ENCODE measurements at places on chromosomes 3 and 15.

DNA sequence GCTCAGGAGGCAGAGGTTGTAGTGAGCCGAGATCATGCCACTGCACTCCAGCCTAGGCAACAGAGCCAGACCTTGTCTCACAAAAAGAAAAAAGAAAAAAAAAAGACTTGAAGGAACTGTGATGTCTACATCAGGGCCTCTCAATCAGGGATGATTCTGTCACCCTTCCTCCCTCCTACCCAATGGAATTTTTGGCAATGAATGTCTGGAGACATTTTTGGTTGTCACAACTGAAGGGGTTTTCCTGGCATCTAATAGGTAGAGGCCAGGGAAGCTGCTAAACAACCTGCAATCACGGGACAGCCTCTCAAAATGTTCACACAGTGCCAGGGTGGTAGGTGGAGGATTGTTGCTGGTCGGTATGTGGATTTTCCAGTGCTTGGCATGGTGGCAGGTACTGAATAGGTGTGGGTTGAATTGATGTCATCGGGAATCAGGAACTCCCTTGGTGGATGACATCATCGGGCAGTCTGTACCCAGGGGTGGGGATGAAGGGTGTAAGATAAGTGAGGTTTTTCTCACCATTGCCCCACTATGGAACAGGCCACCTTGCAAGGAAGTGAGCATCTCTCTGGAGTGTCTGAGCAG is 71.3 kb downstream of the MESD start:
- no peak for DNase-seq

- peak; percentile 78 for DNase-seq
Observed at GRCh38 chr15:81410318-81410753, 36.3 kb upstream of the TMC3 start.

DNA sequence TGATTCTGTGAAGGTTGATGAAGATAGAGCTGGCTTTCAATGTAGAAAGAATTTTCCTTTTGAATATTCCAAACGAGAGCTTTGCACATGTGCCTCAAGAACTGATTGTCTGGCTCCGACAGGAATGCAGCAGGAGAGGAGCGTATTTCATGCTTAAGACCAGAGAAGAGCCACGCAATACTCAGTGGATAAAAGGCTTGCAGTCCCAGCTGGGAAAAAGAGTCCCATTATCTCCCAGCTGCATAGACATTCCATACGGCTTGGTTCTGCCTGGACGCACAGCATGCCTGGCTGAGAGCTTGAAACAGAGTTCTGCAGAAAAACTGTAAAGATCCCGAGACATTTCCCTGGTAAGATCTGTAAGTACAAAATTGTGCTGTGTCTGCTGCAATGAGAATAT is at the start of gene CNTN6:
Gene CNTN6, plus strand, starts transcription at position 254 of the 400 bp plus-strand sequence. CDS start 54,985 bp downstream, outside the sequence.
- peak; percentile 45 for DNase-seq

DNA sequence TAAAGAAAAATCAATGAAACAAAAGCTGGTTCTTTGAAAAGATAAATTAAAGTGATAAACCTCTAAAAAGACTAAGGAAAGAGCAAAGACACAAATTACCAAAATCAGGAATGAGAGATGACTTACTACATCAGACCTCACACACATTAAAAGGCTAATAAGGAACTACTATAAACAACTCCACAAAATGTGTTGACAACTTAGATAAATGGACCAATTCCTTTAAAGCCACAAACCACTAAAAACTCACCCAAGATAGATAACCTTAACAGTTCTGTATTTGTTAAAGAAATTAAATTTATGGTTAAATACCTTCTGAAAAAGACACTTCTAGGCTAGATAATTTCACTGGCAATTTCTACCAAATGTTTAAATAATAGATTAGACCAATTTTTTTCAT is 170.4 kb downstream of the SMAD6 start:
- DNase-seq = peak; percentile 62

DNA sequence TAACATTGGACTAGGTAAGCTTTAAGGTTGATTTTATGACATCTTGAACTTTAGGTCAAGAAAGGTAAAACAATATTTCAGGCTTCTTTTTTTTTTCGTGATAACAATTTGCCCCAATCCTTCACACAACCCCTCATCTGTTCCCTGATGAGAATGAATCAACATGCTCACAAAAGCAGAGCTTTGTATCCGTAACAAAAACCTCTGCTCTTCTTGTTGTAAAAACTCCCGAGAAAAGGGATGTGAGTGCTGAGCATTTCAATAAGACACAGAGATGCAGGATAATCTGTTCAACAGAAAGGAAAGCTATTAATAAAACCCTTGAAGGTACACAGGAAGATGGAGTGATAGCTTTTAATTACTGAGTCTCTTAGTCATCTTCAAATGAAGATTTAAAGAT is 94.3 kb downstream of the RAD18 start:
- no peak for DNase-seq

GRCh38 chr3:11543141-11543947 is 100.4 kb downstream of the VGLL4 start:
- no peak for DNase-seq

DNA sequence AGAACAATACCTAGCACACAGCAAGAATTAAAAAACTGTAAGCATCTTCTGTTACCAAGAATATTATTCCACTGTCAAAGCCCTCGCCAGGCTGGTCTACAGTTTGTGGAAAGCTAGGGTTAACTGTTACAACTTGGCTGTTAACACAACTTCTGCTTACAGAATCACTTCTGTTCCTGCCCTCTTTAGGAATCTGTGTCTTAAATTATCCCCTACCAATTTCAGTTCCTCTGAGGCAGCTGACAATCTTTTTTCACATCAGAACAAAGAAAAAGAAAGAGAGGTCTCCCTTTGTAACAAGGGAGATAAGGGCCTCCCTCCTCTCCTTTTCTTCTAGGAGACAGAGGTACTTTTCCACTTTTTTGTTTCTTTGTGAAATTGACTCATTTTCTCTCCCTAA is 188.9 kb downstream of the FMN1 start:
- DNase-seq = no peak

DNA sequence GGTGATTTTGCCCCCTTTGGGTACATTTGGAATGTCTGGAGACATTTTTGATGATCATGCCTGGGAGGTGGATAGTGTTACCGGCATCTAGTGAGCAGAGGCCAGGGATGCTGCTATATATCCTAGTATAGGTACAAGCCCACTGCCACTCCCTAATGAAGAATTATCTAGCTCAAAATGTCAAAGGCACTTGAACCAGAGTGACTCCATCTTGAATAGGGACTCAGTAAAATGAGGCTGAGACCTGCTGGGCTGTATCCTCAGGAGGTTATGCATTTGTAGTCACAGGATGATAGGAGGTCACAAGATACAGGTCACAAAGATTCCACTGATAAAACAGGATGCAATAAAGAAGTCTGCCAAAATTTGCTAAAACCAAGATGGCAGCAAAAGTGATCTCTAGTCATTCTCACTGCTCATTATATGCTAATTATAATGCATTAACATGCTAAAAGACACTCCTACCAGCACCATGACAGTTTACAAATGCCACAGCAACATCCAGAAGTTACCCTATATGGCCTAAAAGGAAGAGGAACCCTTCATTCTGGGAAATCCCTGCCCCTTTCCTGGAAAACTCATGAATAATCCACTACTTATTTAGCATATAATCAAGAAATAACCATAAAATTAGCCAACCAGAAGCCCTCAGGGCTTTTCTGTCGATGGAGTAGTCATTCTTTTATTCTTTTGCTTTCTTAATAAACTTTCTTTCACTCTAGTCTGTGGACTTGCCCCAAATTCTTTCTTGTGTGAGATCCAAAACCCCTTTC is 40.0 kb upstream of the FAM3D start:
- DNase-seq = no peak

DNA sequence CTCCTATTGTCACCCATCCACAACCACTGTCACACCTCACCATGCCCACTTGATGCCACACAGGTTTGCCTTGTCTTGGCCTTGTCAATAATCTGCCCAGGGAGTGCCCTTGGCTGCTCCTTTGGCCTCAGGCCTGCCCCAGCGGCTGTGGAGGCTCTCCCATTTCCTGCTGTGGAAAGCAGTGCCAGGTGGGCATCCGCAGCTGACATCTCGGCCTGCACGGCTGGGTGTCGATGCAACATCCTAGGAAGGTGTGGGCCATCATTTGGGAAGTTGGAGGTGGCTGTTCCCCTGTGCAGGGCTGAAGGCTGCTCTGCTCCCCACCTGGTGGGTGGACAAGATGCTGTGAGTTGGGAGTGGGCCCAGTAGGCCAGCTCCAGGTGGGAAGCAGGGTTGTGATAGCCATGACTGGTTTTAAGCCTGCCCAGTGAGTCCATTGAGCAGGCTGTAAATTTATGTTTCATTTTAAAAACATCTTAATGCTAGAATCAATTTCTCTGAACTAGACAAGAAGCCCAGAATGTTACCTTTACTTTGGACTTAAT is 12.5 kb downstream of the DNAH1 start:
- DNase-seq = no peak

GRCh38 chr3:36649125-36649524 is 115.2 kb downstream of the DCLK3 start:
- no peak for DNase-seq

DNA sequence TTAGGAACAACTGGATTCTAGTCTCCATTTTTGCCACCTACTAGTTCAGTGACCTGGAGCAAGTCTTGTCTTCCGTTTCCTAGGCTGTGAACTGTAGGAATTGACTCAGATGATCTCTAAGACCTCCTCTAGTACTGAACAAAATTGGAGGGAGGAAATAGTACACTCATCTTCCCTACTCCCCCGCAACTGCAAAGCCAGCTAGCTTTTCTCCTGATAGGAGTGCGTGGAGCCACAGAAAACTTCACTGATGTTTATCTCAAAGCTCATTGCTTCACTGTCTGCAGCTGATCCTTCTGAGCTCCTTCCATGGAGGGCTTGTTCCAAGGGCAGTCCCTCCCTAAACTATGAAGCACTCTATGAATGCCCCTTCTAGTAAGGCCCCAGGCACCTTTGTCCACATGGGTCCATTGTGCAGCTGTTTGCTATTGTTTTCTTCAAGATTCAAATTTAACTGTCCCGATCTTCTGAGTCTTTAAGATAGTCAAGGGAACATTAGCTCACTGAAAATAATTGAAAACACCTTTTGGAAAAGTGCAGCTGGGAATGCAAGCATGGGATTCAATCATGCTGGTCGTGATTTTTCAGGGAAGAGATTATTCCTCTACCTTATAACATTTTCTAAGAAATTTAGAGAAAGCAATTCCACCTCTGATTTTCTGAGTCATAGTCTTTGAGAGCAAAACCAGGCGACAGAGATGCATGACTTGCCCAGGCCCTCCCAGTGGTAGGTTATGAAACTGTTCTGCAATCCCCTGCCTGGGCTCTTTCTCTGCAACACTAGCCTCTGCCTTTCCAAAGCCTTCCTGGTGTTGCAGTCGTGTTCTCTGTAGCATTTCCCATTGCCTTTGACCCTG is 24.3 kb downstream of the FILIP1L start:
- peak; percentile 67 for DNase-seq

DNA sequence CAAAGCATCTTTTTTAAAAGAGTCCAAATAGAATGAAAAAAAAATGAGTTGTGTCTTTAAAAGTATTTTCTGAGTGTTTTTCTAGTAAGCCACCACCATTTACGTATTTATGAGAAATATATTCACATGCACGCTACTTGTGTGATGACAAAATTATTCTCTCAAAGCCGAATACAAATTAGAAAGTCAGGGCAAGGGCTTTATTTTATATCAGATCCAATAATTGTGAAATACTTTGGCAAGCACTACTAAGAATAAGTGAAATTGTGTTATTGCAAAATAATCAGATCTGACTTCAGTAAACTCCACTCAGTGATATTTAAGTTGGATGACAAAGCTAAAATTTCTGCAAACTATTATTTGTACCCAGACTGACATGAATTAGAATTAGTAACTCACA is 589.3 kb upstream of the KCNMB2 start:
- DNase-seq = peak; percentile 47

- peak; percentile 73 for DNase-seq
Observed at GRCh38 chr3:15815696-15816095, 17.9 kb upstream of the ANKRD28 start.

- DNase-seq = no peak
Observed at GRCh38 chr15:31062911-31063310, 38.6 kb downstream of the TRPM1 start.

DNA sequence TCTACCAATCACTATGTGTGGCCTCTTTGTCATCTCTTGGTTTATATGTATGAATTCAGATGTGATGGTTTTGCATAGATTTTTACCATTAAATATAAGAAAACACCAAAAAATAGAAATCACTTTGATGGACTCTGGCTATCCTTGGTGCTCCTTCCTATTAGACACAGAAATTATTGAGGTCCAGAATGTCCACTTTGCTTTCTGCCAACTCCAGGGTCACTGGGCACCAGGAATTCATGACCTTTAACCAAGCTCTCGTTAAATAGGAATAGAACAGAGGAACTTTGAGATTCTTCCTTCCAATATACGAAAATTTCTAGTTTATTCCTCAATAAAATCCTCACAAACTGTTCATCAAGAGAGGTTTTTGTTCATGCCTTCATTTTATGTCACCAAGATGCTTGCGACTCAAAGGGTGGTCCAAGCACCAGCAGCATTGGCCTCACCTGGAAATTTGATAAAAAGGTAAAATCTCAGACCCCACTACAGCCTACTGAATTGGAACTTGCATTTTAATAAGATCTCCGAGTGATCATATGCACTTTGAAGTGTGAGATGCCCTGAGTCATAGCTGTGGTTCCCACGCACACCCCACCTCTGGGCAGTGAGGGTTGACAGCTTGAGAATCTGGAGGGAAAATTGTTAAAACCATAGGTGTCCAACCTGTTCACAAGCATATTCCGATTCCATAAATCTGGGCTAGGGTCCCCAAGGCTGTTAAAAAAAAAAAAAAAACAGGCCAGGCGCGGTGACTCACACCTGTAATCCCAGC is 286.6 kb downstream of the IL5RA start:
- no peak for DNase-seq

- no peak for DNase-seq
Observed at GRCh38 chr3:53614307-53614706, 119.9 kb downstream of the CACNA1D start.

GRCh38 chr15:72998226-72998625 is 54.0 kb upstream of the NEO1 start:
- DNase-seq = no peak

DNA sequence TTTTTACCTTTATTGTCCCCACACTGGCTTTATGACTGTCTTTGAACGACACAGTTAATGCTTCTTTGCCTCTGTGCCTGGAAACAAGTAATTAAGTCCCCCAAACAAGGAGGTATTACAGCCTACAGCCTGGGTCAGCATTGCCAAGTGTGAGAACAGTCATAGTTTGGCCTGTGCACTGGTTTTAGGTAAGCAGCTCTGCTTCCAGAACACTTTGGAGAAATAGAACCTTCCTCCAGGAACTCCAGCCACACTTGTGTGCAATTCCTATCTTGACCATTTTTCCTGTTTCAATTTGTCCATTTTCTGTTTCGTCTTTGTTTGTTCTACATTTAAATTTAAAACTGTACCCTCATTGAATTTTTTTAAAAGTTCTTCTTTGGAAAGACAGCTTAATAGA is 568.2 kb downstream of the TUSC7 start:
- no peak for DNase-seq
